ENCODE measurements at places on chromosomes 2 and 18.

GRCh38 chr18:33581856-33582255 is 3.8 kb downstream of the ASXL3 start:
- no peak for DNase-seq

DNA sequence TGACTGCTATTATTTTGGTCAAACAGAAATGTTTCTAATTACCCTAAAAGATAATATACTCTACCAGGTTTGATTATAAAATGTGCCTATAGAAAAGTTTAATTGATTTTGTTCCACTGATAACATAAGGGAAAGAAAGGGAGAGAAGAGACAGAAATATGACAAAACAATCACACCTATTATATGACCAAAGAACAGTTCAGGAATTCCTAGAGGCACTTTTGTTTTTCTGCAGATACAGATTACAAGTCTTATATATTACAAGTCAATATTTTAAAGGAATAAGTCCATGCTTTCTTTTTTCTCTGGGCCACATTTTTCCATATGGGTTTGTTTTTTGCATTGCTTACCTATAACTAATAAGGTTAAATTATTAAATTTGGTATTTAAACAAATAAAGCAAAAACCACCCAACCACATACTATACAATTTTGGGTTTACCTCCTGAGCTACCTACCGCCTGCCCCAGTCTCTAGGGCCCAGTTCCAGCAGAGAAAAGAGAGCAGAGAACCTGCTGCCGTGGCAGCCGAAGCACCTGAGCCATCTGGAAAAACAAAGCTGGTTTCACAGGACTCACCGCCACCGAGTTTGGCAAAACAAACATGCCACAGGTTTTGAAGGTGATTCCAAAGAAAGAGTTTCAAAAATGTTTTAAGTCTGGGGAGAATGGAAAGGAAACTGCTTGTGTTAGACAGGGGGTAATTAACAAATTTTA is 92.1 kb downstream of the DYM start:
- DNase-seq: no peak

GRCh38 chr2:235232449-235233433 is 261.1 kb upstream of the AGAP1 start:
- no peak for DNase-seq

GRCh38 chr2:218895759-218896500 is 15.3 kb downstream of the WNT10A start:
- no peak for DNase-seq

DNA sequence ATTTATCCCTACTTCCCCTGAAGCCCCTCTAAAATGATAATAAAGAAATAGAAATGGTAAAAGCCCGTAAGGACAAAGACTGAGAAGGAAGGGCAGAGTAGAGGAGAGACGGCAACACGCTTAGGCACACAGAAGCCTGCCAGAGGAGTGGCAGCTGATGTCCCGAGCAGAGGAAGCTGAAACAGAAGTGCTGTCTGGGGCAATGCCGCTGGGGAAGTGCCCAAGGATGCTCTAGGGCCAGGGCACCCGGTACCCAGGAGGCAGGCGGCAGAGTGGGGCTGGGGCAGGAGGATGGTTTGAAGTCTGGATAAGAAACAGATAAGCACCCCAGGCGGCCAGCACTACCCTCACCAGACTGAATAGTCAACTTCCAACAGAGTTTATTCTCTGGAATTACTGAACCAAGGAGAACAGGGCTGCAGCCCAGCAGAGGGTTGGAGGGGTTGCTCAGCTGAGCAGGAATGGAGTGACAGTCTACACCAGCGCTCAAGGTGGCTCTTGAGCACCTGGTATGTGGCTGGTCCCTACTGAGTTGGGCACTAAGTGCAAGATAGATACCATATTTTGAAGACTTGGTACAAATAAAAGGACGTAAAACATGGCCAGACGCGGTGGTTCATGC is 22.4 kb downstream of the TMEM37 start:
- no peak for DNase-seq

- DNase-seq: no peak
Observed at GRCh38 chr2:141767691-141768090, 363.1 kb downstream of the LRP1B start.

DNA sequence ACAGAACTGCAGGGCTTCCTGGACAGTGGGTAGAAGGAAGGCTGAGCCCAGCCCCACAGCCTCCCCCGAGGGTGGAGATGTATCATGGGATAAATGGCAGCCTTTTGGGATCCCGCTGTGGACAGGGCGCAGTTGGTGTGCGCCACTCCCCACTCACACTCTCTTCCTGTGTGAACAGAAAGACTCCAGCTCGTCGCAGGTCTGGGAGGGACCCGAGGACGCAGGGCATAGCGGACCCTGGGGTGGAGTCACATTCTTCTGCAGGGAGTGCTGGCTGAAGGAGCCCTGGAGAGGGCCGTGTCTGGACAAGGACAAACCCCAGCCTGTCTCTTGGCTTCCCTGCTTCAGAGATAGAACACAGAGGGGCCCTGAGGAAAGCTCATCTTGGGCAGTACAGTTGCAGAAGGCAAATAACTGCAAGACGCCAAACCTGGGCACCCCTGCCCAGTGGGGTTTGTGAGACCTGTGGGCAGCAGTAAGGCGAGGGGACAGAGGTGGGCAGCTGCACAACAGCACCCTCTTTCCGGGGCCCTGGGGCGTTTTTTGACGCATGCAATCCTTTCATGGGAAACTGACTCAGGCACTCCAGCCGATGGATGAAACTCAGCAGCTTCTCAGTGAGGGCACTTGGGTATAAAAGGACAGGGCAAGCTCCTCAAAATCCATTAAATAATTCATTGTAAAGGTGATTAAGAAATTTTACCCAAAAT is 101.9 kb downstream of the USP40 start:
- peak; percentile 59 for DNase-seq
